ENCODE measurements at places on chromosomes 12 and 14. TPM values are rescaled to one million over a fixed set of nuclear protein-coding genes. Genes with fewer than 3 reads are reported as not detected.

GRCh38 chr12:103580026-103580425 is 7.0 kb upstream of the STAB2 start:
- peaks cover 4% of the 10 kb centered on the region for H3K27me3 ChIP-seq
- no peak overlapping the region for H3K4me3 ChIP-seq
- H3K4me1 ChIP-seq = peaks cover 9% of the 10 kb centered on the region
- peak; percentile 1 for DNase-seq

DNA sequence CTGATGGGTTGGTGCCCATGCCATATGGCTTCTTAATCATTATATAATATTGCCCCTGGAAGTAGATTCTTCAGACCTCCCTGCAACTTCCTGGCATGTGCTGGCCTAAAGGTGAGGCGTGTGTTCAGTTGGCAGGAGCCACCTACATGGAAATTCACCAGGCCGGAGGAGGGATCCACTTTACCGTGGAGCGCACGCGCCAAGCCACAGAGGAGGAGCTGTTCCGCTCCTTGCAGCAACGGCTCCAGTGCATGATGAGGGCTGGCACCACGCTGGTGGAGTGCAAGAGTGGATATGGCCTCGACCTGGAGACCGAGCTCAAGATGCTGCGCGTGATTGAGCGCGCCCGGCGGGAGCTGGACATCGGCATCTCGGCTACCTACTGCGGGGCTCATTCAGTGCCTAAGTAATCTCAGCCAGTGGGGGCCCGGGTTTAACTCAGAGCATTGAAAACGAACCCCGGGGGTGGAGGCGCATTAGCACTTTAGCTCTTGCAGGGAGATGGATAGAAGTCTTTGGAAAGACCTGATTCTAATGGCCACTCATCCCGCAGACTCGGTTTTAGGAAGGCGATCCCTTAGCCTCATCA is 13.5 kb downstream of the AMDHD1 start:
- no peak overlapping the region for H3K27ac ChIP-seq
- H3K4me3 ChIP-seq = no peak overlapping the region
- DNase-seq = no peak
- peaks cover 14% of the 10 kb centered on the region for H3K27me3 ChIP-seq

Gene DIO2
- 0.26 TPM for total RNA-seq

- H3K4me3 ChIP-seq = no peak overlapping the region
- DNase-seq = no peak
Measured at GRCh38 chr14:101851736-101852405, 90.4 kb downstream of the PPP2R5C start.

- peak; percentile 33 for DNase-seq
- H3K4me3 ChIP-seq = no peak overlapping the region
- H3K27ac ChIP-seq = no peak overlapping the region
Measured at GRCh38 chr14:22221508-22221907, 367.5 kb downstream of the DAD1 start.

GRCh38 chr12:113819495-113819894 is 146.6 kb downstream of the RBM19 start:
- no peak overlapping the region for H3K27ac ChIP-seq
- H3K4me1 ChIP-seq = no peaks in the 10 kb centered on the region
- no peak overlapping the region for H3K4me3 ChIP-seq
- H3K36me3 ChIP-seq = peaks cover 21% of the 10 kb centered on the region
- no peaks in the 10 kb centered on the region for H3K27me3 ChIP-seq

Gene LRRC43
- total RNA-seq = not detected

Gene PPP1R1A
- total RNA-seq = not detected

GRCh38 chr12:92871116-92871515 is 58.0 kb downstream of the EEA1 start:
- H3K36me3 ChIP-seq = peaks cover 7% of the 10 kb centered on the region
- H3K27ac ChIP-seq = no peak overlapping the region
- DNase-seq = no peak
- no peaks in the 10 kb centered on the region for H3K4me1 ChIP-seq

DNA sequence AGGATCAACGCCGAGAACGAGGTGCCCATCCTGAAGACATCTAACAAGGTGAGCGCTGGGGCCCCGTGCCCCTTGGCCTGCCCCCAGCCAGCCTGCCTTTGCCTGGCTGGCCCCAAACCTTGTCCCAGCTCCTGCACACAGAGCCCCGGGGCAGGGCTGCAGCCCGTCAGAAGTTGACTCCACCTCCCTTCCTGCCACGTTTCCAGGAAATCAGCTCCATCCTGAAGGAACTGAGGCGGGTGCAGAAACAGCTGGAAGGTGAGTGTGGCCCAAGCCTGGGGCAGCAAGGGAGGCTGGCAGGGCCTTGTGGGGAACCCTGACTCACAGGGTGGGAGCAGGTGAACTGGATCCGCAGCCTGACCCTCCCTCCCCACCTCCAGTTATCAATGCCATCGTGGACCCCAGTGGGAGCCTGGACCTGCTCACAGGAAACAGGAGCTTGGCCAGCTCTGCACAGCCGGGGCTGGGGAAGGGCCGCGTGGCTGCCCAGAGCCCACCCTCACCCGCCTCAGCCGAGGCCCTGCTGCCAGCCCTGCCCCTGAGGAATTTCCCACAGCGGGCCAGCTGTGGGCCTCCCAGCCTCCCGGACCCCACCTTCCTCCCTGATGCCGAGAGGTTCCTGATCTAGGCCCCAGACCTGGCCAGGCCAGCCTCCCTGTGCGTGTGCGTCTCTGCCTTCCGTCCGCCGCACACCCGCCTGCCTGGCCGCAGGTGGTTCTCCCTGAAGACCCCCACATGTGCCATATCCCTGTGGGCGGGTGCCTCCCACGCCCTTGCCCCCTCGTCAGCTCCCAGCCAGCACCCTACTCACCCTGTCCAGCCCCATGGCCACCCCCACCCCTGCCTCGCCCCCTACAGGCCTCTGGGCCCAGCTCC is 29.5 kb downstream of the CEP170B start:
- no peak overlapping the region for H3K4me3 ChIP-seq
- H3K36me3 ChIP-seq = peaks cover 17% of the 10 kb centered on the region
- H3K4me1 ChIP-seq = no peaks in the 10 kb centered on the region

DNA sequence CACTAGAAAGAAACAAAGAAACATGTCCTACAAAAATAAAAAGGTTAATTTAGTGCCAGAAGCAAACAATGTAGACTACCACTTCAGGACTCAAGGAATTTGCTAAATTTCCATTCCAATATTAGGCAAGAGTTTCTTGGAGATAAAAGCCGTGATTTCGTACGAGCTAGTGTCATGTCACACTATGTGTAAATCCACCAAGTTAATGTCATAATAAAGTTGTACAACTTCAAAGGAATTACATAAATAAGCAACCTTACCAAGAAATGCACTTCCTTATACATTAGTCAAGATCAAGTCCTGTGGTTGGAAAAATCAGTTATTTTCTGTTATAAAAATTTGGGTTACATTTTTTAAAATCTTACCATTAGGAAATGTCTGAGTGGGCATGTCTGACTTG is 1222.8 kb downstream of the GALC start:
- no peaks in the 10 kb centered on the region for H3K36me3 ChIP-seq
- DNase-seq = no peak
- H3K4me1 ChIP-seq = peaks cover 6% of the 10 kb centered on the region
- H3K4me3 ChIP-seq = no peak overlapping the region
- H3K27ac ChIP-seq = no peak overlapping the region

Gene HOXC11
- total RNA-seq = 1.2 TPM

- no peak overlapping the region for H3K27ac ChIP-seq
- no peaks in the 10 kb centered on the region for H3K27me3 ChIP-seq
- no peak overlapping the region for H3K4me3 ChIP-seq
- H3K36me3 ChIP-seq = no peaks in the 10 kb centered on the region
- no peaks in the 10 kb centered on the region for H3K4me1 ChIP-seq
Measured at GRCh38 chr14:44279357-44279756, 227.7 kb downstream of the FSCB start.

GRCh38 chr12:81089412-81089811 is 11.5 kb downstream of the ACSS3 start:
- H3K4me3 ChIP-seq = no peak overlapping the region
- H3K36me3 ChIP-seq = no peaks in the 10 kb centered on the region
- no peaks in the 10 kb centered on the region for H3K4me1 ChIP-seq
- no peak for DNase-seq

Gene SUOX
- 6.3 TPM for total RNA-seq

- peak; percentile 53 for DNase-seq
- H3K4me1 ChIP-seq = peaks cover 16% of the 10 kb centered on the region
- no peaks in the 10 kb centered on the region for H3K27me3 ChIP-seq
- H3K27ac ChIP-seq = no peak overlapping the region
- H3K4me3 ChIP-seq = no peak overlapping the region
Measured at GRCh38 chr12:402029-402389, 565 bp downstream of the CCDC77 start.

Gene IL23A
- 0.61 TPM for total RNA-seq

DNA sequence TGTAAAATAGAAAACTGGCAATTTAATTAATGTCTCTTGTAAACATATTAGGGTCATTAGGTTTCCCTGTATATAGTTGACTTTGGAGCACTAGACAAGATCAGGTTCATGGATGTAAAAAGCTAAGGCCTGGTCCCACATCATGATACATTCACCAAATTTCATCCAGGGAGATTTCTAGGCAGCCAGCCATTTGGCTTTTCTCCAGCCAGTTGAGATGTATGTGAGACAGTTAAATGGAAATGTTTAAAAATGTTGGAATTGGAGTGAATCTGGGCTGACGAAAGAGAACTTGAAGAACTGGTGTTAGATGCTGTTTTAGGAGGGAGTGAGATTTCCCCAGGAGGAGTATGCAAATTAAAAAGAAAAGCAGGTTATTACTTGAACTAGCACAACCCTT is 41.8 kb upstream of the CLEC14A start:
- no peak overlapping the region for H3K27ac ChIP-seq
- H3K27me3 ChIP-seq = no peaks in the 10 kb centered on the region
- peak; percentile 49 for DNase-seq
- no peak overlapping the region for H3K4me3 ChIP-seq
- no peaks in the 10 kb centered on the region for H3K36me3 ChIP-seq

DNA sequence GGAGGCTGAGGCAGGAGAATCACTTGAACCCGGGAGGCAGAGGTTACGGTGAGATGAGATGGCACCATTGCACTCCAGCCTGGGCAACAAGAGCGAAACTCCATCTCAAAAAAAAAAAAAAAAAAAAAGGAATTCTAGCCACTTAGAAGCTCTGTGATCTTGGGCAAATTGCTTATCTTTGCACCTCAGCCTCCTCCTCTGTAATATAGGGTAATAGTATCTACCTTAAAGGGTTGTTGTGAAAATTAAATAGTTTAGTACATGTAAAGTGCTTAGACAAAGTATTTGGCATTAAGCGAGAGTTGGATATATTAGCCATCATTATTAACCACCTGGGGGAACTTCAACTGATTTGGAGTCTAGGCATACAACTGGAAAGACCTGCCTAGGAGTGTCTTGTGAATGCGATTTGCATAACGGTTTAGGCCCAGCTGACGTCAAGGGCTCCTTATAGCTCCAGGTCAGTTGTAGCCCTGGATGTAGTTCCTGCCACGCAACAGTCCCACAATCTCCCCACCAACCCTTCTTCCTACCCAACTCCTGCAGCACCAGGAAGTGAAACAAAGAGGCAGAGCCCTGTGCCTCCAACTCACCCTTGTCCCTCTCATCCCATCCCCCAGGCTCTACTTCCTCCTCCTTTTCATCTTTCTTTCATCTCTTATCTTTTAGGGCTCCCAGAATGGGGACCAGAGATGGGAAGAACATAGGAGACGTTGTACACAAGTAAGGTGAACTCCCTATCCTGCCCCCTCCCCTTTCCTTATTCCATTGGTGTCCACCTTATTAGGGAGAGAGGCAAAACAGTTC is 2.1 kb upstream of the IL23A start:
- H3K27ac ChIP-seq = no peak overlapping the region
- DNase-seq = no peak
- H3K27me3 ChIP-seq = no peaks in the 10 kb centered on the region
- peaks cover 19% of the 10 kb centered on the region for H3K36me3 ChIP-seq

DNA sequence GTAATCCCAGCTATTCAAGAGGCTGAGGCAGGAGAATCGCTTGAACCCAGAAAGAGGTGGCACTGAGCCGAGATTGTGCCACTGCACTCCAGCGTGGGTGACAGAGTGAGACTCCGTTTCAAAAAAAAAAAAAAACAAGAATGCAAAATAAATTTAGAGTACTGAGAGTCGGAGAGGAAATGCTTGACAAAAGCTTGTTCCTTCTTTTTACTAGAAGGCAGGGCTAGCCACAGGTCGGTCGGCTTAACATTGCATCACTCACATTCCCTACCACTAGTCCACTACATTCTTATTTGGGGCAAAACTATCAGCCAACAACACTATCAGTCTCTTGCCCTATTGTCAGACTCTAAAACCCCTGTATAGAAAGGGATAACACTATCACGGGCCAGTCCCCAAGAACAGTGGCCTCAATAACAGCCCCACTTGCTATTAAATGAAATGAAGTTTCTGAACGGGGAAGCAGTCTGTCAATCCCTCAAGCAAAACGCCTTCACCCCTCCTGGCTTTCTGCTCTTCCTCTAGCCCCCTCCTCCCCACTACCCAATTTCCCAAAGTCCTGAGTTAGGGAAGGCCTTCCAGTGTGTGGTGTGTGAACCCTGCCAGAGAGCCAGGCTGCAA is 1.0 kb downstream of the RNF41 start:
- H3K4me3 ChIP-seq = peak overlapping the region; percentile 99
- H3K4me1 ChIP-seq = peaks cover 30% of the 10 kb centered on the region
- H3K36me3 ChIP-seq = peaks cover 12% of the 10 kb centered on the region
- H3K27ac ChIP-seq = peak overlapping the region; percentile 97
- H3K27me3 ChIP-seq = no peaks in the 10 kb centered on the region

Gene HOXC5
- not detected for total RNA-seq

Gene CACNA2D4
- not detected for total RNA-seq

GRCh38 chr14:55975281-55975910 is 142.8 kb upstream of the PELI2 start:
- no peaks in the 10 kb centered on the region for H3K36me3 ChIP-seq
- no peak overlapping the region for H3K27ac ChIP-seq
- H3K27me3 ChIP-seq = no peaks in the 10 kb centered on the region
- H3K4me1 ChIP-seq = no peaks in the 10 kb centered on the region
- no peak for DNase-seq
- H3K4me3 ChIP-seq = no peak overlapping the region

- peak overlapping the region; percentile 32 for H3K27ac ChIP-seq
- H3K27me3 ChIP-seq = no peaks in the 10 kb centered on the region
- no peaks in the 10 kb centered on the region for H3K36me3 ChIP-seq
- DNase-seq = peak; percentile 55
- H3K4me3 ChIP-seq = no peak overlapping the region
Measured at GRCh38 chr14:36767603-36768281, 106.1 kb downstream of the PAX9 start.

GRCh38 chr12:724194-724855 is 28.1 kb upstream of the WNK1 start:
- peaks cover 30% of the 10 kb centered on the region for H3K4me1 ChIP-seq
- peak; percentile 68 for DNase-seq
- no peaks in the 10 kb centered on the region for H3K27me3 ChIP-seq
- no peak overlapping the region for H3K4me3 ChIP-seq

GRCh38 chr12:2666411-2666810 is 128.4 kb upstream of the FKBP4 start:
- H3K36me3 ChIP-seq = no peaks in the 10 kb centered on the region
- H3K4me3 ChIP-seq = no peak overlapping the region
- peaks cover 76% of the 10 kb centered on the region for H3K27me3 ChIP-seq
- no peak for DNase-seq
- H3K27ac ChIP-seq = no peak overlapping the region

Gene MSRB3
- total RNA-seq = 35.1 TPM

Gene ANG
- 1.7 TPM for total RNA-seq
